ENCODE measurements at places on chromosomes 2 and 18. TPM values are rescaled to one million over a fixed set of nuclear protein-coding genes. Genes with fewer than 3 reads are reported as not detected.

LOXHD1 gene
- 0.11 TPM for total RNA-seq

DSC3 gene
- total RNA-seq: 0.06 TPM

GPR17 gene
- not detected for total RNA-seq

GRCh38 chr2:10164601-10165000 lies 42.1 kb downstream of the RRM2 start:
- DNase-seq: no peak
- no peak overlapping the region for H3K27ac ChIP-seq
- H3K4me3 ChIP-seq: no peak overlapping the region
- H3K4me1 ChIP-seq: no peaks in the 10 kb centered on the region
- no peaks in the 10 kb centered on the region for H3K27me3 ChIP-seq

- H3K36me3 ChIP-seq: no peaks in the 10 kb centered on the region
- no peak for DNase-seq
- no peak overlapping the region for H3K27ac ChIP-seq
- no peak overlapping the region for H3K4me3 ChIP-seq
- H3K4me1 ChIP-seq: no peaks in the 10 kb centered on the region
- H3K27me3 ChIP-seq: no peaks in the 10 kb centered on the region
These were observed 75.6 kb upstream of the TACR1 start for GRCh38 chr2:75274936-75275335.

Data from psoas muscle (tissue), 8 donors.